ENCODE measurements at places on chromosomes 11 and 22.

DNA sequence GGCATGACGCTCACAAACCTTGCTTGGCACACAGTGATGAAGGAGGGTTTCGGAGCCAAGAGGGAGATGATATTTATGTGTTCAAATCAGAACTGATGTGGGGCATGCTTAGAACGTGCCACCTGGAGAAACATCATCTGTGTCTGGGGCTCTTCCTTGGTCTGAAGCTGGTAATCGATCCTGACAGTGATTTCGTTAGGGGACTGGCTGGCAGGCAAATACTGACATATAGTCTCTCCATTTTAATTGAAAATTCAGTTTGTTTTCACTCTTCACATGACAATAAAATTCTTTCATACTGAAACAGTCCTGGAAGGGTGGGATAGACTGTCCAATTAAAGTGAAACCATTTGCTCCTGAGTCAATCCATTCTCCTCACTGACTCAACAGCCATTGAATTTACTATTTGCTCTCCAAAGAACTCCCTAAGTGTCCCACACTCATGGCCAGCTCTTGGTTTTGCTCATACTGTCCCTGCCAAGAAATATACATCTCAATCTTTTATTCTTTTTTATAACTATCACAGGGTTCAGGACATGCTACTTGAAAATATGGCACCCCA lies 134.8 kb downstream of the TRPC6 start:
- DNase-seq: no peak

GRCh38 chr11:83042964-83043711 lies 28.6 kb downstream of the RAB30 start:
- DNase-seq: no peak

DNA sequence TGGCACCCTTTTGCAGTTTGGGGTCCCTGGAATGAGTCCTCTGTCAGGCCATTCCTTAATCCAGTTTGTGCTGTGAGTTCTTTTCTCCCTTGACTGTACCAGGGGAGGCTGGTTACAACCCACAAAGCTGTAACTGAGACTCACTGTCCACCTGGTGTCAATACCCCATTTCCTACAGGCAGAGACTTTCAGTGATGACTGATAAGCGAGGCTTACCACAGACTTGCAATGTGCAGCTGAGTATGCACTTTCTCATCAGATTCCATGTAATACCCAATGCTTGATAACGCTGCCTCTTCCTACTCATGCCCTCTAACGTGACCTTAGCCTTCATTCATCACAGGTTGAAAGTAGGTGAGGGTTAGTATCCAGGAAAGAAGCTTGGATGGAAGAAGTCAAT lies 120.1 kb downstream of the INSC start:
- DNase-seq: no peak

GRCh38 chr11:91860661-91861060 lies 364.0 kb upstream of the FAT3 start:
- no peak for DNase-seq

GRCh38 chr11:1741741-1742140 lies 8.7 kb downstream of the IFITM10 start:
- no peak for DNase-seq
